Glomerular endothelial cell (primary cell): ENCODE measurements at places on chromosomes 7 and 10.

DNA sequence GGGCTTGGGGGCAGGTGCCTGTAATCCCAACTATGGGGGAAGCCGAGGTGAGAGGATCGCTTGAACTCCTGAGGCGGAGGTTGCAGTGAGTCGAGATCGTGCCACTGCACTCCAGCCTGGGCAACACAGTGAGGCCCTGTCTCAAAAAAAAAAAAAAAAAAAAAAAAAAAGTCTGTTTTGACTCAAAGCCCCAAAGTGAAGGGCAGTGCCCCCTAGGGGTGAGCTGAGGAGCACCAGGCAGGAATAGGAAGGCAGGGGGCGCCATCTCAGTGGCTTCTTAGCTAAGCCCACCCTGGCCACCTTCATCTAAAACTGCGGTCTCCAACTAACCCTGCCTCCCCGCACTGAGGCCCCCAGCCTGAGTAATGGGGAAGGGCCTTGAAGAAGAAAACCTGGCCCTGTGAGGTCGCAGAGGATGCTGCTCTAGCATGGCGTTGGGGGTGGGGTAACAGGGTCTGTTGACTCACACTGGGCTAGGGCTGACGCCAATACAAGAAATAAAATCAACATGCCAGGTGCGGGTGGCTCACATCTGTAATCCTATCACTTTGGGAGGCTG is 9.8 kb downstream of the PODXL start:
- DNase-seq: no peak

- no peak for DNase-seq
These were observed 41.5 kb upstream of the SEMA3C start for GRCh38 chr7:80960244-80960795.

DNA sequence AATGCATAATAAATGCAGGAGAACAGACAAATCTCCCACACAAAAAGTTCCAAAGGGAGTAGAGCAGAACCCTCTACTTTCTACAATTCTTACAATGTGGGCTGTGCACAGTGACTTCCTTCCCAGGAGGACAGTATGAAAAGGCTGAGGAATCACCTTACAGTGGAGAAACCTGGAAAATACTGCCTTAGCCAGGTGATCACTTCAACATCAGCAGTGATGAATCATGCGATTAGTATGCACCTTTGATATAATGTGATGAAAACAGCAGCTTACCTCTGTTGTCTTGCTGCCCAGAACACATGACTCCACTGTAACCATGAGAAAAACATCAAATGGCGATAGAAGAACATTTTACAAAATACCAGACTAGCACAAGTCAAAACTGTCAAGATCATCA is 329.7 kb upstream of the POM121L12 start:
- DNase-seq: no peak

- DNase-seq: no peak
These were observed 108.7 kb upstream of the KMT2C start for GRCh38 chr7:152544481-152544927.

DNA sequence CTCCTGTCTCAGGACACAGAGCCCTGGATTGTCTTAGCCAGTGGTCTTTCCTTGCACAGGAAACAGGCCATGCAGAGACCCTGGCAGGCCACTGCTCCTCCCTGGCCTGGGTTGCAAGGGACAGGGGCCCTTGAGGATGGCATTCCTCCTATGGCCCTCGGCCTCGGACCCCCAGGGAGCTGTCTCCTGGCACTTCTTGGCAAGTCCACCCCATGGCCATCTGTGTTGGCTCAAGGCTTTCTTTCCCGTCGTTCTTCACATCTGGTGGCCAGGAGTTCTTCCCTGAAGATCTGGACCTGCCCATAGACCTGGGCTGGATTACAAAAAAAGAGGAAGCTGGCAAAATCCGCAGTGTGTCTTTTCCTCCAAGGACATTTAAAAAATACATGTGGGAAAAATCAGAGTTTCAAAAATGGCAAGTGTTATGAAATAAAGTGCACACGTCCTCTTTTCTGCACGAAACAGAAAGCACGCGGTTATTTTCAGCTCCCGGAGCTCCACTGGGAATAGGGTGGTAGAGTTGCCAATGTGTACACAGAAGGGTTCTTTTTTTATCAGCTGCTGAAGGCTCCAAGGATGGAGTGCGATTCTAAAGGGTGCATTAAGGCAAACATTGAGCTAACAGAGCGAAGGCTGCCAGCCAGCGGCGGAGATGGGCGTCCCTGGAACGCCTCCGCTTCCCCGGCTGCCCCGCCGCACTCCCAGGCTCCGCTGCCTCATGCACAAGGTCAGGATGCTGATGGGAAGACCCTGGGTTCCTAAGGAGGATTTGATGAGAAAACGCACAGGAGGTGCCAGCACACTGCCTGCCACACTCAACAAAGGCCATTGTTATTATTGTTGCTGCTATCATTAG is 62.8 kb upstream of the FAM20C start:
- DNase-seq: no peak

- no peak for DNase-seq
These were observed 103.4 kb upstream of the STK17A start for GRCh38 chr7:43479543-43479942.

DNA sequence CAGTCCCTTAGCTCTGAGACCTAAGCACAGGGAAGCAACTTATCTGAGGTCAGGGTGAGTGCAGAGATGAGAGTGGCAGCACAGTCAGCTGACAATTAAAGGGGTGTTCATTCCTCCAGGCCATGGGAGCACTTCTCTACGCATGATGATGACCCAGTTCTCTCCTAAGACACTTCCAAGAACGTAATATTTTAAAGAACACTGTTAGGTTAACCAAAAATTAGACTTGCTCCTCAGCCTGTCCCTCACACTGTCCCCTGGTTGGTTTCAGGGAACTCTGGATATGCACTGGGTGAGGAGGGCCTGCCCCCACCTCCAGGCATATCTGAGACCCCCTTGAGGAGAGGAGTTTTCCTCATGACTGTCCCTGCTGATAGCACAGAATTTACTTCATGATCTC is 767.5 kb downstream of the GRID1 start:
- no peak for DNase-seq

GRCh38 chr10:12665501-12665900 is 316.2 kb downstream of the CAMK1D start:
- DNase-seq: no peak

DNA sequence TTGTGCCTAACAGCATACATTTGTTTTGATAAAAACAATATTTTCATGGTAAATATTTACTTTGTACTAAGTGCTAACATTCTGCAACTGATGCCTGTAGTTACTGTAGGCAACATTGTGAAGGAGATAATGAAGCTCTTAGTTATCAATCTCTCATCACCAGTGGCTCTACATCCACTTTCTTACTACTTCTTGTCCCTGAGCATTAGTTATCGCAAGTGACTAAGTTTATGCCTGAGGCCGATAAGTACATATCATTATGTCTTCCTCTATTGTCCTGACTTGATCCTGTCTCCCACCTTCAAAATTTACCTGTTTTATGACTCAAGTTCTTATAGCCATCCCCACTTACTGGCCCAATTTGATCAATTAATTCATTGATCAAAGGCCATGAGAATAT is 63.6 kb downstream of the MACC1 start:
- DNase-seq: no peak

GRCh38 chr7:155692317-155692716 is 47.9 kb downstream of the RBM33 start:
- no peak for DNase-seq

GRCh38 chr7:102248456-102249395 is 37.9 kb upstream of the SH2B2 start:
- no peak for DNase-seq

DNA sequence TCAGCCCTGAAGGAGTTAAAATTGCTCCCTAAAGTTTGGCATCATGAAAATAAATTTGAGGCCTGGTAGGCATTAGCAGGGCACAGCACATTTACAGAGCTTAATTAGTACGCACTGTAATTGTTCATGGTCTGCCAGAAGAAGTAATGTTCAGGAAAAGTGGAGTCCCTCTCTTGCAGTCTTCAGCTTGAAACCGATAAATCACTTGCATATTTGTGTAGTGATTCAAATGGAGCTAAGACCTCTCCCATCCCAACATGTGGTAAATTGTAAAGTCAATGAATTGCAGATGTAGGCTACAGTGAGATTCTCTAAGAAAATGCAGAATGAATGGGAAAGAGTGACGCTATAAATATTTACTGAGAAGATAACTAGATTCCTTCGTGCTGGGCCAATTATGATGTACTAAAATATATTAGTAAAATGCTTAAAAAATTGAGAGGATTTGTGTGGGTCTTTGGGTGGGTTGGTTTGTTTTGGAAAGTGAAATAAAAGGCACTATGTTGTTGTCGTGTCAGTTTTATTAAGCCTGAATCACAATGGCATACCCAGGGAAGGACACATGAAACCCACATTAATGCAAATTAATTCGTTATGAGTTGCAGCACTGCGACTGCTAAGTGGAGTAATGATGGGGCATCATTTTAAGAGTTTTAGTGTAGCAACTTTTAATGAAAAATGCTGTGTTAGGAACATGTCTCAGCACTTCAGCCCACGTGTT is 8.4 kb downstream of the TCF7L2 start:
- DNase-seq: no peak

DNA sequence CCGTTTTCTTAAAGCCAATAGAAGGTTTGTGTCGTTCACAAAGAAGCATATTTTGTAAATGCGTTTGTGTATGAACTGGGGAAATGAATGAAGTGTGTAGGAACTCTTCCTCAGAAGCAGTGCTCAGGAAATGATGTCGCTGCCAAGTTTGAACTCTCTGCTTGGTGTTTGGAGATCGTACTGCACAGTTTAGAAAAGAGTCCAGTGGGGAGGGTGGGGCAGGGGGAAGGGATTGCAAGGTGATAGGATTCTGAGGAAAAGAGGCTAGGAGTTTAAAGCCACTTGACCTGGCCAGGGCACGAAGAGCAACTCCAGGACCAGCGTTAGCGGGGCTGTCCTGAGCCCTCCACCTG is 122.2 kb downstream of the CUBN start:
- DNase-seq: no peak

DNA sequence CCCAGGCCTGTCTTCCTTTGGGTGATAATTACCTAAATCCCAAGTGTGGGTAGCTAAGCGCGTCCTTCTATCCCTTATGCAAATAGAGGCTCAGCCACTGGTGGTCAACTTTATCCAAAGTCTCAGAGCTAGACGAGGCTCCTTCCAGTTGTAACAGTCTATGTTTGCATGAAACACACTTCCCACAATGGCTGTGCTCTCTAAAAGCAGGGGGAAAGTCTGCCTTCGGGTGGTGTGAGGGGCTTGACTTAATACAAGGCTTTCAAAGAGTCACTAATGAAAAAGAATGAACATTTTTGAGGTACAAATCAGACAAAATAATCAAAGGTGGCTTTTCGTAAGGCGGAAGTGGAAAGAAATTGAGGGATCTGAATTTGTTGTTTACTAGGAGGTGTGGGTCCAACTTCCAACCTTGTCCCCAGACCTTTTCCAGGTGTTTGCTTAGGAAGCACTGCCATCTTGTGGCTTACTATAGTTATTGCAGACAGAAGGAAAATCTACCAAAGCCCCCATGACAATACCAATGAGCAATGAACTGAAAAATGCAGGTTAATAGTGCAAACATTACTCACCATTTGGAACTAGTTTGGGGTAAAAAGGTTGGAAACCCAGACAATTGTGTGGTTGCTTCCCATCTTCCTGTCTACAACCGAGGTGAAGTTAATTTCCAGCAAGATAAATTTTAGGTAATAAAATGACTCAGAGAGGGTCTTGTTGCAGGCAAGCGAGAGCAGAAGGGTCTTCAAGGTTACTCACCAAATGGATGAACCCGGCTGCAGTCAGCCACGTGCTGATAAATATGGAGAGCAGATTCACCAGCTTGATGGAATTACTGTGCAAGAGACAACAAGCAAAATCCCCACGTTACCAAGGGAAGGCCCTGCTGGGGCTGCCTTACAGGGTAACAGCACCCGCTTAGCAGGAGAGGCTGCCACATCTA is 525.7 kb downstream of the KCNMA1 start:
- peak; percentile 42 for DNase-seq

DNA sequence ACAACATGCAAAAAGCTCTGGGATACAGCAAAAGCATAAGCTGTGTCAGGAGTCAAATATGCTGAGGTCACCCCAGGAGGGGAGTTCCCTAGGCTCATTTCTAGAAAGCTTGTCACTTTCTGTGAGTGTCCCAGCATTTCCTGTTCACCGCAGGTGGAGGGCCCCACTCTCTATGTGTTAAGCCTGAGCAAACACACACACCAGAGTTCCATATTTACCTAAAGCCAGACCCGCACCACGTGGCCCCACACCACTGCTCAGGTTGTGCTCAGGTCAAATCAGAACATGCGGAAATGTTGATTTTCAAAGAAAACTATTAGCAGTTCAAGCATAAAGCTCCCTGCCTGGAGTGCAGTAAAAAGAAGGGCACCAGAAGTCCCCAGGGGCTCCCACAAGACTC is 259.6 kb upstream of the PPP2R2D start:
- DNase-seq: no peak

GRCh38 chr7:98293746-98294145 is 12.3 kb downstream of the BRI3 start:
- DNase-seq: no peak

- no peak for DNase-seq
These were observed 59.9 kb upstream of the ECHDC3 start for GRCh38 chr10:11682267-11682683.

DNA sequence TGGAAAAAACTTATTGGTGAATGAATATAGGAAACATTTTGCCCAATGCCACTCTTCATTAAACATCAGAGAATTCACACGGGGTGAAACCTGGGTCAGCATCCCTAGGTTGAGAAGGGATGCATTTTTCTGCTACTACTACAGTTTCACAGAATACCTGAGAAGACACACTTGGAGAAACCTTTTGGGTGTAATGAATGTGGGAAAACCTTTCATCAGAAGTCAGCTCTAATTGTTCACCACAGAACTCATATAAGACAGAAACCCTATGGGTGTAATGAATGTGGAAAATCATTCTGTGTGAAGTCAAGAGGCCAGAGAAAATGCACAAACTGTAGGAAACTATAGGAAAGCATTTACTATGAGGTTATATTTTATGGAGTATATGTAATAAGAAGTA is 24.9 kb downstream of the ZNF37A start:
- no peak for DNase-seq

- DNase-seq: no peak
These were observed 35.5 kb upstream of the DGKI start for GRCh38 chr7:137882261-137882668.

DNA sequence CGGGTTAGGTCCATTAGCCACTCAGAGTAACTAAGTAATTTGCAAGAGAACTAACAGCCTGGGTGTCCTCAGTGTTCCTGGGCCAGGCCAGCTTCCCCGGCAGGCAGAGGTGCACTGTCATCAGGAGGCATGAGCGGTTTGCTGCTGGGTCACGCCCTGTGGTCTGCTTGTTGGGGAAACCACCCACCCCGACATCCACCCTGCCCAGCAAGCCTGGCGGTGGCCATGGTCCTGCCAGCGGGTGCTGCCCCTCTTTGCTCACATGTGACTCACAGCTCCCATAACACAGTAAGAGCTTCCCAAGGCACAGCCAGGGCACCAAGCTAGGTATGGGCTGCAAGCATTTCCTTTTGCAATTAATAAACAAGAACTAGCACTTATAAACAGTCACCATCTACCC is 75.9 kb downstream of the RGS10 start:
- DNase-seq: no peak
